DMS53 (cell line): ENCODE measurements at places on chromosomes 7 and 10.

- DNase-seq: no peak
Observed at GRCh38 chr10:114266521-114266920, 27.5 kb downstream of the VWA2 start.

- DNase-seq: peak; percentile 55
Observed at GRCh38 chr10:132395704-132396493, 1.1 kb upstream of the PWWP2B start.

- no peak for DNase-seq
Observed at GRCh38 chr7:47423196-47423595, 158.7 kb downstream of the TNS3 start.

GRCh38 chr10:84493951-84494848 is 165.8 kb downstream of the CCSER2 start:
- peak; percentile 34 for DNase-seq
